H1 (cell line): ENCODE measurements at places on chromosomes 5 and 9. TPM values are rescaled to one million over a fixed set of nuclear protein-coding genes. Genes with fewer than 3 reads are reported as not detected.

- DNase-seq, result no peak
Observed at GRCh38 chr9:37382161-37382981, 40.1 kb upstream of the GRHPR start.

GRCh38 chr5:163976696-163977095, 471.3 kb downstream of the MAT2B start:
- no peak for DNase-seq

GRCh38 chr5:150206098-150206778, 16.4 kb downstream of the SLC6A7 start:
- DNase-seq, result no peak

GRCh38 chr5:178349075-178349511, 116.5 kb upstream of the PHYKPL start:
- no peak for DNase-seq

GRCh38 chr9:112041536-112042243, 133.4 kb downstream of the SUSD1 start:
- DNase-seq, result peak; percentile 58

GRCh38 chr5:161058781-161059180, 206.8 kb upstream of the ATP10B start:
- DNase-seq, result no peak

DNA sequence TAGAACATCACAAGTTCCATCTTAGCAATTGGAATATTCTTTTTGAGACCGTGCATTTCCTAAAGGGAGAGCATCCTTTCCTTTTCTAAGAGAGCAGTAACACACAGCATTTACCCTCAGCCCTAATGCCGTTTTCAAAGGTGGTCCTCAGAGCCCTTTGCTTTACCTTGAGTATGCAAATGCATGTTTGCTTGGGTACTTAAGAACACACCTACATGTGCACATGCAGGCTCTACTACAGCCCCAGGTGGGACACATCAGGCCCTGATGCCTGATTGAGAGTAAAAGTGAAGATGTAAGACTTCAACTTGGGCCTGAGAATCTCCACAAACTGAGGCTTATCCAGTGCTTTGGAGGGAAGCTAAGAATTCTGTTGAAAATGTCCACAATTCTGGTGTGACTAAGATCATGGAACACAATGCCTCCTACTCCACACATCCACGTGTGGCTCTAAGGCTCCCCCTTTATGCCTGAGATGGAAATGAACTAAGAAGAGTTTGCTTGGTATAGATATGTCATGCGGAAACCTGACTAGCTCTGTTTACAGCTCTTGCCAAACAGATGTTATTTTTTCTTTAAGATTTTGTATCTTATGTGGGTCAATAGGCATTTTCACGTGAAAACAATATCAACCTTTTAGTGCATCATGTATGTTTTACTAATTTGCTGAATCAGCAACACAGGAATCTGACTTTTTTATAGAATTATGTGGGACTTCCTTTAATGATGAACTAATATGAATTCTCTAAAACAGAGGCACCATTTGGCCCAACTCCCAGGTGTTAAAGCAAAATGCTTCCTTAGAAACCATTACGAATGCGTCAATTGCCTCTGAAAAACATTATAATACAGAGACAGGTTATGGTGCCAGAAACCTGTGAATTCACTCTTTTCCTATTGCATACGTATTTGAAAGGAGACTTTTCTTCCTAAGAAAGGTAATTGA, 48.9 kb upstream of the SLC2A8 start:
- no peak for DNase-seq

GRCh38 chr5:176900780-176901204, 1.6 kb upstream of the HK3 start:
- DNase-seq, result no peak

DNA sequence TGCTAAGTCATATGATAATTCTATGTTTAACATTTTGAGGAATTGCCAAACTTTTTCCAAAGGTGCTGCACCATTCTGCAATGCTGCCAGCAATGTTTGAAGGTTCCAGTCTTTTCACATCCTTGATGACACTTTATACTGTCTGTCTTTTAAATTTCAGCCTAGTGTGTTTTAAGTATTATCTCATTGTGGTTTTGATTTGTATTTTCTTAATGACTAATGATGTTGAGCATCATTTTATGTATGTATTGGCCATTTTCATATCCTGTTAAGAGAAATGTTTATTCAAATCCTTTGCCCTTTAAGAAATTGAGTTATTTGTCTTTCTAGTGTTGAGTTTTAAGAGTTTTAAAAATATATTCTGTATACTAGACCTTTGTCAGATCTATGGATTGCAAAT, 5.0 kb upstream of the TEX48 start:
- no peak for DNase-seq

The ARL14EPL gene
- polyA plus RNA-seq, result not detected in 2 replicates

GRCh38 chr5:170219615-170220014, 13.2 kb upstream of the C5orf58 start:
- no peak for DNase-seq

DNA sequence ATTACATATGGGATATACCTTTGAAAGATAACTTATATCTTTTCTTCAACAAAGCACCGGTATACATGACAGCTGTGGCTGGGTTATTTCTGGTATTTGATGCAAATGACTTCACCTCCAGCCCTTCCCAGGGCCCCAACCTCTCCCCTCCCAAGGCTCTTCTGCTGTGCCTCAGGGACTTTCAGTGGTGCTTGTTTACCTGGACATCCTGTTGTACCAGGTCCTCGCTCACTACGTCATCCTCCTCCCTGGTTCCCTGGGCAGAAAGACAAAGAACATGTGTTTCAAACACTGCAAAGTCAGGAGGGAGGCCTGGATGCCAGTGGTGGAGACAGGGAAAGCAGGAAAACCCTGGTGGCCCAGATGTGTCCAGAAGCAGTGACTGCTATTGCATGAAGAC, 23.4 kb downstream of the ANXA6 start:
- no peak for DNase-seq

DNA sequence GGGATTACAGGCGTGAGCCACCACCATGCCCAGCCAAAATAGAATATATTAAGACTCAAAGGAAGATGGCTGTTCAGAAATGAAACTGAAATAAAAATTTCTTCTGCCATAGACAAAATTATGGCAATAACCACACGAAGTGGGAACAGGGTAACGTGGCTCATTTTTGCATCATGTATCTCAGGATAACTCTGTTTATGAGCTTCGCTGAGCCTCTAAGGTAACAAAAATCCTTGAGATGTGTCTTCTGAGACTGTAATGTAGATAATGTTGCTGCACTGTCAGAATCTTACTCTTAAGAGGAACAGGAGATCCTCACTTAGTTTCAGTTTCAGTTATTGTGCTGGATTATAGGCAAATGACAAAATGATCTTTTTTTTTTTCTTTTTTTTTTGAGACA, 153.8 kb downstream of the GOLPH3 start:
- DNase-seq, result no peak

DNA sequence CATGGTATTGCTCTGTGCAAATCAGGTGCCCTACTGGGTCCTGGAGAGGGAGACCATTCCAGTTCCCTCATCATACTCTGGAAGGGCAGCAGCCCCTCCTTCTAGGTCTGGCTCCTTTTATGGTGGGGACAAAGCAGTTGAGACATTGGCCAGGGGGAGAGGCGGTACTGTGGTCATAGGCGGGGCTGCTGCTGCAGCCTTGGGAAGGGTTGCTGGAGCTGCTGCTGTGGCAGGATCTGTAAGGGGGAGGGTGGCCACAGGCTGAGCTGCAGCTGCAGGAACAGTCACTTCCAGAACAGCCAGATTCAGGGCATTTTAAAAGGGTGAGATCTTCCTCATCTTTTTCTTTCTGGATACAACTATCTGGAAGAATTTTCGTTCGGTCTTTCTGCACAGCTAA, 233.0 kb upstream of the SGCD start:
- DNase-seq, result peak; percentile 10

DNA sequence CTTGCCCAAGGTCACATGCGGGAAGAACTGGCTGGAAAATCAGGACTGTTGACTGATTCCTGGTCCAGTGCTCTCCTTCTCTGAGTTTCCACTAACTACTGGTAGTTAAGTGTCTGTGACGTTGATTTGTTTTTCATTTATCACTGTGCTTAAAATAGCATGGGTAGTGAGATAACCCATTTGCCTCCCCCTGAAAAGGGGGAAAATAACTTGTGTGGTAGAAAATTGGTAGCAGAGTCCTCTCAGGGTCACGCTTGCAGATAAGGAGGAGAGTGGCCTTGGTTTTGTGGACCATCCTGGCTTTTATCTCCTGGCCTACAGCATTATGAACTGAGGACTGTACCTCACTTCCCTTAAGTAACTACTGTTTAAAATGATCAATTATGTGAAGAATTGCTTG, 10.9 kb downstream of the FUBP3 start:
- no peak for DNase-seq

- no peak for DNase-seq
Observed at GRCh38 chr5:57911438-57911837, 428.8 kb upstream of the ACTBL2 start.

DNA sequence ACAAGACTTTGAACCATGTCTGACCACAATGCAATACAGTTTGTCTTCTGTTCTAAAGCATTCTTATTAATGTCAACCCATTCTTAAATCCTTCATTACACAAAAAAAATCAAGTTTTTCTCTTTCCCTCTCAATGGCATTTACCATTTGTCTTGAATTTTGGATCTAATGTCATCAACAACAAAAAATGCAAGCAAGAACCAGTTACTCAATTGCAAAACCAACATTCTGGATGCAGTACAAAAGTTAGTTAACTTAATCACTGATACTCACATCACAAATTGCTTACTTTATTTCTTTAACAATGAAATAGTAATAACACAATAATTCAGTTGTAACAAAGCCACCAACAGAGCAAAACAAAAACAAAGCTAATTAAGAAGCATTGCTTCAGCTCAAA, 6.0 kb downstream of the C9orf40 start:
- no peak for DNase-seq

DNA sequence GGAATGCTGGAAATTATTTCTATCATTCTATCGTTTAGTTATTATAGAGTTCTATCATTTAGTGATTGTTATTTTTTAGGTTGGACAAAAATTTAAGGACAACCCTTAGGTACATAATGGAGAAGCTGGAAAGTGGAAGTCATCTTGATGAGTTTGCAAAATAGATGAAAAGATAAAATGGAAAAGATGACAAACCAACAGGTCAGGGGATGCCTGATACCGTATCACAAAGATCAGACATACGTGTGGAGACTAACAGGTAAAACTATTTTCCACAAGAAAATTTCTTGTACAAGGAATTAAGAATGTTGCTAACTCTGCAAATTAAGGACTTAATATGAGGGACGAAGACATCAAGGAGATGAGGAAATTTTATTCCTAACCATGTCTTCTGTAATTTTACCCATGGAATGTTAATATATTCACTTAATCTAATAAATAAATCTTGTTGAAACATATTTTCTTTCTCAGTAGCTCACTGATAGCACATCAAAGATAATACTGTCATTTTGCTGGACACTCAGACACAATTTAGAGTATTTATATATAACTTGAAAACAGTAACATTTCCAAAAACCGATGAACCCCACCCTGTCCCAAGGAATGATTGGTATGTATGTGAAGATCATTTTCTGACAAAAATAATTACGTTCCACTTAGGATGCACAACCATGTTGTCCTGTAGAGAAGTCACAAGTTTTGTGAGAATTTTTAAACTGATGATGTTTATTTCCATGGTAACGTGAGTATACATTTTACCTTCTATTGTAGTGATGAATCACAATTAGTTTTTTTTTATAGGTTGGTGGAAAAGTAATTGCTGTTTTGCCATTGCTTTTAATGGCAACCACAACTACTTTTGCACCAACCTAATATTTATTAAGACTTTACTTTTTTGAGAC, 2.6 kb downstream of the LURAP1L start:
- no peak for DNase-seq

- no peak for DNase-seq
Observed at GRCh38 chr5:75286211-75286773, 49.6 kb upstream of the ANKRD31 start.

The TMEM174 gene
- not detected in 2 replicates for polyA plus RNA-seq

GRCh38 chr9:2043243-2043642, 28.1 kb downstream of the SMARCA2 start:
- no peak for DNase-seq

DNA sequence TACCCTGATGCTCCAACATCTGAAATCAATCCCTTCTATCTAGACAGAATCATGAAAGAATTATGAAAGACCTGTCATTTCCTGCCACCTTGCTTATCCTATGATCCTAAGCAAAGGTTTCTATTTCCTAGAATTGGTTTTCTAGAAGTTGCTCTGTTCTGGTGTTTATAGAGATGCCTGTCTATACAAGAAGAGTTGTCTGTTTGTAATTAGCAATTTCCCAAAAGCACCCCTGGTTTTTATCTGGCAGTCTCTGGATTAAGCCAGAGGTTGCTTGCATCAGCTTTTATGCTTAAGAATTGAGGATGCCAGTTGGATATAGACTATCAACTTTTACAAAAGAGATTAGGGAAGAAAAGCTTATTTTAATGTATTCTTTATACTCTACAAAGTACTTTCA, 133.0 kb upstream of the EFNA5 start:
- no peak for DNase-seq

DNA sequence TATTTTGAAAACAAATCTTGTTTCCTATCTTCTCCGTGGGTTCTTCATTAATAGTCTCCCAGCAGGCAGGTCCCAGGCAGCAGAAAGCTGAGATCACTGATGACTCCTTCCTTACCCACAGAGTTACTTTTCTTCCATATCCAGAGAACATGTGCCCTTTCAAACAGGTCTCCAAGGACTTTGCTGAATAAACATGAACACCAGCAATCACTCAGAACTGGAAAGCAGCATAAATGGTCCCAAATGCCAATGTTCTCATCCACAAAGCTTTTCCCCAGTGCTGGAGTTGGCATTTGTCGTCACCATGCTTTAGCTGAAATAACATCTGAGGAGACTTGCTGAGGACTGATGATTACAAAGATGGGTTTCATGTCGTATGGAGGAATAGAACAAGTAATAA, 134.0 kb downstream of the YIPF5 start:
- no peak for DNase-seq

- no peak for DNase-seq
Observed at GRCh38 chr5:16180789-16181082, 1.1 kb upstream of the MARCHF11 start.

DNA sequence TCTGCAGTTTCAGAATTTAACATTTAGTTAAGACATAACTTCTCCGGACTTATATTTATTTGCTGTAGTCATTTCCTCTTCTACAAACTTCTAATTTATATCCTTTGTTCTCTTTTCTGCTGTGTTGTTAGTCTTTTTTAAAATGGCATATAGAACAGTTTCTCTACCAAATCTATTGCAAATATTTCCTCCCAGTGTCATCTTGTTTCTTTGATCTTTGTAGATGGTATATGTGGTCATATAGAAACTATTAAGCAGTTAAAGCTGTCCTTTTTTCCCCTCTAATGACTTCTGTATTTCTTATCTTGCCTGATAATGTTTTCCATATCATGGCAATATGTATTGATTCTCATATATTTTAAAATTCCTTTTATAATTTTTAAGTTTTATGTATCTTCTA, 264.5 kb downstream of the MCTP1 start:
- DNase-seq, result no peak

DNA sequence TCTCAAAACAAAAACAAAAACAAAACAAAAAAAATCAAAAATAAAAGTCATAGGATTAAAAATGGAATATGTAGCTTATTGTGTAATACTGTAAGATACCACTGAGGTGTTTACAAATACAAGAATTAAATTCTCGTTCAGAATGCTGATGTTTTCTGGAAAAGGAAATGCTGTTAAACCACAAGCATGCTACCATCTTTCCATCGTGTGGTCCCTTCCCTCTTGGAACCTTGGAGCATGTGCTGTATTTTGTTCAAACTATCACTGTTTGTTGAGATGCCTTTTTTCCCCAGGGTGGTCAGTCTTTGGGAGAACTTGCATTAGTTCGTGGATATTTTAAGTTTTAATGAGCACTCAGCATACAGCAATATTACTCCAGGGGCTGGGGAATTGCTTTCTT, 39.7 kb downstream of the SUB1 start:
- no peak for DNase-seq
